BJ (cell line): ENCODE measurements at places on chromosomes 1 and 21.
A peak's percentile ranks its signal among the peaks of the same experiment; 100 is the strongest.

DNA sequence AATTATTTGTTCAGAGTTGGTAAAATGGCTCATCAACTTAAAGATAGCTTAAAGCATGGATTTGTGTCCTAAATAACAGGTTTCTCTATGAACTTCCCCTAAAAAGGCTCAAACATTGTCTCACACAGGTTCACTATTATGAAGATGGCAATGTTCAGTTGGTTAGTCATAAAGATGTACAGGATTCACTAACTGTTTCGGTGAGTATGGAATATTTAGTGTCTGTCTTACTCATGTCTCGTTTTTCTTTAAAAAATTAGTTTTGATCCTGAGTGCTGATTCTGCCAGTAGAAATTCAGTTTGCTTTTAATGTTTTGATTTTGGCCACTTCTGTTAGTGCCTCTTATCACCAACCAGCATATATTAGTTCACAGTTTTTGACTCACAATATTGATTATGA, 7.5 kb upstream of the MOV10 start:
- no peak for DNase-seq

DNA sequence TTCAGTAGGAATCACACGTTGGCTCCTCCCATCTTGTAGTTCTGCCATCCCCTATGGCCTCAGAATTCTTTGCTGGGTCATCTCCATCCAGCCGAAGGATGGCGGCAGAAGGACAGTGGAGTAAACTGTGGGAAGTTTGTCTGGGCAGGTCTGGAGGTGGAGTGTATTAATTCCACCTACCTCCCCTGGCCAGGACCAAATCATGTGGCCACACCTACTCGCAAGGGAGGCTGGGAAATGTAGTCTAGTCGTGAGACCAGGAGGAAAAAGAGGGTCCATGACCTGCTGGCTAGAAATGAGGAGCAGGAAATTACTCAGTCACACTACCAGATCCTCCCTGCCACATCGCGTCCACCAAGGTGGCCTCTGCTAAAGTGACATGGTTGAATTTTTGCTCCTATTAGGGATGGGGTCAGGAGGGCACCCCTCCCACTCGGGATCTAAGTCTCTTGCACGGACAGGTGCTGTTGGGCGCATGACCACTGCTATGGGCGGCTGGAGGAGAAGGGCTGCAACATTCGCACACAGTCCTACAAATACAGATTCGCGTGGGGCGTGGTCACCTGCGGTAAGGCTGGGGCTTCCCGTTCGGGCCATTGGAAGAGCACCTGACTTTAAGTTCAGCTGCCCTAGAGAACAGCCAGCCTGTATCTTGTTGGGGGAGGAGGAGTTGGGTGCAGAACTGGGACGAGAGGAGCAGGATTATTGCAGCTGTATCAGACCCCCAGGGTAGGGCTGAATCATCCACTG, 19.5 kb downstream of the PLA2G5 start:
- no peak for DNase-seq

- DNase-seq, result no peak
These were observed 24.0 kb downstream of the MTOR start for GRCh38 chr1:11238311-11238710.

DNA sequence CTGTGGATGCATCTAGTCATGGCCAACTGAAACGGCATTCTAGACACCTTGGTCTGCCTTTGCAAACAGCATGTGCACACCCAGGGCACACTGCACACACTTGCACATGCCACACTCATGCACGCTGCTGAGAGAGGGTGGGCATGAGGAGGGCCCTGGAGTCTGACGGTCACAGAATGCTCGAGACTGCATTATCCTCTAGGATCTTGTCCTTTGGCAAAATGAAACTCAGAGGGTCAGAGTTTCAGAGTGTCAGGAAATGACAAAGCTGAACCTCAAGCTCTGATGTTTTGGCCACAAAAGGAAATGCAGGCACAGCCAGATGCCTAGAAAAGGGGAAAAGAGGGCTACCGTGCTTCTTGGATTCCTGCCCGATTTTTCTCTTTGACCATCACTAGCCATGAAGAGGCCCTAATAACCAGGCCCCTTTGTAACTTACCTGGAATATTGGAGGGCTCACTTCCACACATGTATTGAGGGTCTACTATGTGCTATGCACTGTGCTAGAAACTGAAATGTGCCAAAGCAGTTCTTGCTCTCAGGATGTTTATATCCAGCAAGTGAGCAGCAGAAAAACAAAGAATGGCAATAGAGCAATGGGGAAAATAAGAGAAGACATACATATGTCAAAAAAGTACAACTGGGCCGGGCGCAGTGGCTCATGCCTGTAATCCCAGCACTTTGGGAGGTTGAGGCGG, 65.4 kb downstream of the TOMM20 start:
- DNase-seq, result no peak

DNA sequence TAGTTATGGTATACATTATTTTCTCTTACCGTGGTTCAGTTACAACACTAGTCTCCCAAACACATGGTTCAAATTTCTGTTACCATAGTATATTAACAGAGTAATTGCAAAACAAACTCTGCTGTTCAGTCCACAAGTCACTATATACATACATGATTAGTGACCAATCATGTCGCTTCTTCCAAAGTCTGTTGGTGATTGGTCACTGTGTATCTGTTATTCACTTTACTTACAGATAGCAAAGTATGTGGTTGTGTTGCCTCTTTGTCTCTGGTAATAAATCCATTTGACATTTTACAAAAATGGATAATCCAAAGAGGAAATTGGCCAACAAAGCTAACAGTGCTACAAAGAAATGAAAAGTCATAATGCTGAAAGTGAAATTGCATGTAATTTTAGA, 107.2 kb downstream of the RABGAP1L start:
- DNase-seq, result no peak

GRCh38 chr1:198729195-198729863, 90.5 kb downstream of the PTPRC start:
- no peak for DNase-seq

DNA sequence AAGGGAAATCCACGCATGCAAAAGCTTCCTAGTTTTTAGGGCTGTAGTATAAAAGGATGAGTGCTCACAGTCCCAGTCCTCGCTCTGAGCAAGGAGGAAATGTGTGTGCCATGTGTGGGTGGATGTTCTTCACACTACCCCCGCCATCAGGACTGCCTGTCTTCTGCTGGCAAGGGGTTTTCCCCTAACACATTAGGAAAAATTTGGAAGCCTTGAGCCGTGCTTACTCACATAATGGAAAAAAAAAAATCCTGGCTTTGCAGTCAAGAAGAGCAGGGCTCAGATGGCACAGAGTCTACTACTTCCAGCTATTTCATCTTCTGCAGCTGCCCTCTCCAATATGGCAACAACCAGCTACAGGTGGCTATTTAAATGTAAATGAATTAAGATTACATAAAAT, 363.1 kb downstream of the PLPP3 start:
- peak; percentile 42 for DNase-seq

DNA sequence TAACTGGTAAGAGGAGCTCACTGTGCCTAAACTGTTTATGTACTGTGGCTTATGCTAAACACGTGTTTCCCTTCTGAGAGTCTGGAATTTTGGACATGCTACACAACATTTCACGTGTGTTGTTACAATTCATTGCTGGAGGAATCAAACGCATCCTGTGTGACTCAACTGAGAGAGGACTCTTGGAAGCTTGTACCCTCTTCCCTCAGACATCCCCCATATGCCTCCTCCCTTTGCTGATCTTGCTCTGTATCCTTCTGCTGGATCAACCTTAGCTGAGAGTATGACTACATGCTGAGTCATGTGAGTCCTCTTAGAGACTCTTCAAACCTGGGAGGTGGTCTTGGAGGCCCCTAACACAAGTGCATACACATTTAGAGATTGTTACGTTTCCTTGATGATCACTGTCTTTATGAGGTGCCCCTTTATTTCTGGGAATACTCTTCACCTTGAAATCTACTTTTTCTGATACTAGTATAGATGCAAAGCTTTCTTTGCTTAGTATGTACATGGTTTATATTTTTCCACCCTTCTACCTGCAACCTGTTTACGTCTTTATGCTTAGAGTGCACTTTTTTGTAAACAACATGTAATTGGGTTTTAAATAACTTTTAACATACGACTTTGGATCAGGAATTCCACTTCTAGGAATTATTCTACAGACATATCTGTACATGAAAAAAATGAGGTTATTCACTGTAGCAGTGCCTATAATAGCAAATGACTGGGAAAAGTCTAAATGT, 8.7 kb downstream of the NPHP4 start:
- DNase-seq, result peak; percentile 55

DNA sequence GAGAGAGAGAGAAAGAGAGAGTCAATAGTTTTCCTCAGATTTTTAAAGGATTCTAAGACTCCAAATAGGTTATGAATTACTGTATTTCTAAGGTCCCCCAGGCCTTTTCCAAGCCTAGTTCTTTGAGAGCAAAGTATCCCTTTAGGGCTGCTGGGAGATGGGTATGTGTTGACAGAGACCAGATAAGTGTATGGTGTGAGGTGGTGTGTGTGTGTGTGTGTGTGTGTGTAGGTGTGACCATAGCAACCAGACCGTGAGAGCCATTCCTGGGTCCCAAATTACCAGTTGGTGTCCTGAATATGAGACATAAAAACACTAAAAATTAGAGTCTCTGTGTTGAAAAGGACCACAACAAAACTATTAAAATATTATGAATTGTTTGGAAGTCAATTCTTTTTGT, 41.7 kb upstream of the DNAJC6 start:
- no peak for DNase-seq

GRCh38 chr21:43345746-43346409, 81.1 kb downstream of the SIK1 start:
- no peak for DNase-seq

- DNase-seq, result no peak
These were observed 27.7 kb upstream of the NGF start for GRCh38 chr1:115365738-115366137.

DNA sequence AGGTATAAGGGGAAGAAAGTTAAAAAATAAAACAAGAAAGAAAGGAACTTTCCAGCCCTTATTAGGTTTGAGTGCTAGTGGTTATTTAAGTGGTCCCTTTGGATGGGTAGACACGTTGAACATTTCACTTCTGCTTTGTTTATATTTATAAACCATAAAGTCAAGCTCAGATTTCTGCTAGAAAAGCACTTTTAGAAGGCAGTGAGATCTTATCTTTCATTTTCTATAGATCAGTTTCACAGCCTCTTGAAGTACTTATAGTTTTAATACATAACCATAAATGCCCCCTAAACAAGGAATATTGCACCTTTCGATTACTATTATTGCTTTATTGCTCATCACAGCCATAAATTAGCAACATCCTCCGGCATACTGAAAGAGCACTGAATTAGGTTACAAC, 446.8 kb upstream of the PLXNA2 start:
- no peak for DNase-seq

DNA sequence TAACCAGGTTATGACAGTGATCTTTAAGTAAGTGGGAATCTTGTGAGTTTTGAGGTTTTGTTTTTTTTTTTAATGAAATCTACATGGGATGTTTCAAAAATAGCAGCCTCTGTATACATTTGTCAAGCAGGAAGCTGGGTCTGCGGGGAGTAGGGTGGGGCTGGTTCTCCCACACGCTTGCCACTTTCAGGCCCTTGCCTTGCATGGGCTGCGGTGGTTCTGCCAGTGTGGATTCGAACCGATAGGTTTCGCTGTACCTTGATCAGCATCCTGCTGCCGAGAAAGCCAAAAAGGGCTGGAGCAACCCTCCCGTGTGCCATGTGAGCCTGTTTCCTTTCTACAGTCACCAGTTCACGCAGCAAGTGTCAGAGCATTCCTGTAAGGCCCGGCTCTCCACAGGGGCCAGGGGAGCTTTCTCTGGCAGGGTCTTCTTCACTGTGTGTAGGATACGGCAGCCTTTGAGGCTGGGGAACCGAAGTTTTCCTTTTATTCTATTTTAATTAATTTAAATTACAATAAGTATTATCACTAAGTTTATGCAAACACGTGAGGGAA, 79.2 kb upstream of the SAMD11 start:
- DNase-seq, result no peak
